CD4-positive, alpha-beta T cell treated with Interleukin-12 subunit alpha and Interleukin-12 subunit beta, for 1 hour (primary cell): ENCODE measurements at places on chromosomes 6 and 20.

- DNase-seq, result peak; percentile 65
Measured at GRCh38 chr6:138517635-138518034, 18.3 kb upstream of the NHSL1 start.

GRCh38 chr6:21323577-21323976 is 270.0 kb upstream of the SOX4 start:
- DNase-seq, result no peak

DNA sequence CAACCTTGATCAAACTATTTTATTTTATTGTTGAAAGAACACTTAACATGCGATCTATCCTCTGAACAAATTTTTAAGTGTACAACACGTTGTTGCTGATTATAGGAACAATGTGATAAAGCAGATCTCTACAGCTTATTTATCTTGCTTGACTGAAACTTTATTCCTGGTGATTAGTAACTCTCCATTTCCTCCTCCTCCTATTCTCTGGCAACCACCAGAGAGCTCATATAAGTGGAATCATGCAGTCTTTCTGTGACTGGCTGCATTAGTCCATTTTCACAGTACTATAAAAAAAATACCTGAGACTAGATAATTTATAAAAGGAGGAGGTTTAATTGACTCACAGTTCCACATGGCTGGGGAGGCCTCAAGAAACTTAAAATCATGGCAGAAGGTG is 218.1 kb downstream of the LRFN2 start:
- no peak for DNase-seq

DNA sequence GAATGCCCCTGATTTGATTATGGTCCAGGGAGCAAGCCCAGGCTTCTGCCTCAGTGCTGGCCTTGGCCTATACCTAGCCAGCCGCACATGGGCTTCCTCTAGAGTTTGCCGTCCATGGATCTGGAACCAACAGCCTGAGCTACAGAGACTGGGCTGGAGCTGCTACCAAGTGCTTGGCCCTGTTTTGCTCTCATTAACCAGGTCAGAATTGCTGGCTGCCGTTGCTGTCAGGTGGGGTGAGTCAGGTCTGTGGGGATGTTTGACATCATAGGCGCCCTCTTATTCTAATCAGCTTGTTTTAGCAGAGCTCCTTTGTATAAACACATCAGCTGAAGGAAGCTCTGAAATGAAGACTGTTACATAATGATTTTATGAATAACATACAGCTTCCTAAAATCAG is 83.1 kb upstream of the PHACTR2 start:
- DNase-seq, result no peak

DNA sequence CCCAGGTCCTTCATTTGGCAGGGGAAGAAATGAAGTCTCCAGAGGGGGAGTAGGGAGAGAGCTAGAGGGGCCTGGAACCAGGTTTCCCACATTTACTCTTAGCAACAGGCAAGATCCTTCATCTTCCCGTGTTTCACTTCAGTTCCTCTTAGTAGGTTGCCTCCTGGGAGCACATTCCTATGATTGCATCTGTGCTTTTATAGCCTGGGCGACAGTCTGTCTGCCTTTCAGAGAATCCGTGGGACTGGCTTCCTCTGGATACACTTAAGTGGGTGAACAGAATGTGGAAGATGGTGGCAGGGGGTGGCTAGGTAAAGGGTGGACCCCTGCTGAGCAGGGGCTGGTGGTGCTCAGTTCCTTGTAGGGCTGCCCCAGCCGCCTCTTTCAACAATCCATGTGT is 33.4 kb downstream of the STK35 start:
- no peak for DNase-seq

DNA sequence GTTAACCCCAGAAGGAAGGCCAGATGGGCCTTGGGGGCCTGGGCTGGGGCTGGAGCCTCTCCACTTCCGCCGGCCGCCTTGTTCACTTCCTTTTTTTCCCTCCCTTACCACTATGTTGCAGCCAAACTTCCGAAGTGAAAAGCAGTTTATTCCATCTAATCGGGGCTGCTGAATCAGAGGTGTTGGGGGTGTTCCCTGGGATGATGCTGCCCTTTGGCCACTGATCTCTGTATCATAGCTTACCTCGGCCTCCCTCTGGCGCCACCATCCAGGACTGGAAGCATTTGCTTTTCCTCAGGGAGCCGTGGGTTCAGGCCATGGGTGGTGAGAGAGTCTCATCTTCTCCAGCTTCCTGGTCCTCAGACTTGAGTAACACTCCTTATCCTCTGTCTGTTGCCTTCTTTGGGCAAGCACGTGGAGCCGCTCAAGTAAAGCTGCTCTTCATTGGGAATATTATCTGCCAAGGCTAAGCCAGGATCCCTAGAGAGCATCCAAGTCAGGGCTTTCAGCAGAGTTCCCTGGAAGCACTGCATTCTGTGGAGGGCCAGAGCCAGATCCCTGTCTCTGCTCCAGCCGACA is 39.6 kb downstream of the SLX4IP start:
- DNase-seq, result no peak

DNA sequence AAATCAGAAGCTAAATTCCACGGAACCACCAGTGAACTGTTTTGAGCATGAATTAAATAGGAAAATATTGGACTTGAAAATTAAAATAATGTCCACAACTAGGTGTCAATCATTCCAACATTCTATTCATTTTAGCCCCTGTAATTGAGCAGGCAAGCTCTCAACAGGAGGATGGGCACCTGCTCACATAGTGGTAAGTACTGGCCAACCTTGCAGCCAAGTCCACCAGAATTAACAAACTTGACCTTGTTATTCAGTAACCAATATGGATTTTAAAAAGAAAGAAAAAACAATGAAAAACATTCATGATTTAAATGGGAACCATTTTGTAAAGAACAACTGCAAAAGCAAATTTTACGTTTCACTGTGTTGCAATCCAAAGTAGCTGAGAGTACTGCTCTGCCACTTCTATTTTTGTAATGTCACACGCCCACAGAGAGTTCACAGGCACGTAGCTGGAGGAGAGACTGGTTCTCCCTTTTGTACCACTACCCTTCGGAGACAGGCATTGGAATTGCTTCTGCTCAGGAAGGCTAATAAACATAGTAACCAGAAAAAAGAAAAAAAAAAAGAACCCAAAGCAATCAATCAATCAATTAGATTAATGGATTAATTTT is 75.2 kb upstream of the F13A1 start:
- no peak for DNase-seq

DNA sequence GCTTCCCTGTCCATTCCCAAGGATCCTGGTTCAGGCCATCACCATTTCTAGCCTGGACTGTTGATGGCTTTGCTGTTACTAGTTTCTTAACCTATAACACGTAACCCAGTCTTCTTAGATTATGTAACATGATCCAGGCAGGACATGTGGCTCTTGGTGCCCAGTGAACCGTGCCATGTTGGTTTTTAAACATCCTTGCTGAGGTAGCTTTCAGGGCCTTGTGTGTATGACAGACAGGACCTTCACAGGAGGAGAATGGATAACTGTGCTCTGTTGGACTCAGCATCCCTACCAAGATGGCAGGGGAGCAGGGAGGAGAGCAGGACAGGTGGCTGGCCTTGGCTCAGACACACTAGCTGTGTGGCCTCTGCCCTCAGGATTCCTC is 46.8 kb downstream of the PANK2 start:
- no peak for DNase-seq

GRCh38 chr20:24672886-24673677 is 203.7 kb downstream of the SYNDIG1 start:
- no peak for DNase-seq

- DNase-seq, result no peak
Measured at GRCh38 chr6:111550953-111551352, 54.7 kb downstream of the TRAF3IP2 start.

DNA sequence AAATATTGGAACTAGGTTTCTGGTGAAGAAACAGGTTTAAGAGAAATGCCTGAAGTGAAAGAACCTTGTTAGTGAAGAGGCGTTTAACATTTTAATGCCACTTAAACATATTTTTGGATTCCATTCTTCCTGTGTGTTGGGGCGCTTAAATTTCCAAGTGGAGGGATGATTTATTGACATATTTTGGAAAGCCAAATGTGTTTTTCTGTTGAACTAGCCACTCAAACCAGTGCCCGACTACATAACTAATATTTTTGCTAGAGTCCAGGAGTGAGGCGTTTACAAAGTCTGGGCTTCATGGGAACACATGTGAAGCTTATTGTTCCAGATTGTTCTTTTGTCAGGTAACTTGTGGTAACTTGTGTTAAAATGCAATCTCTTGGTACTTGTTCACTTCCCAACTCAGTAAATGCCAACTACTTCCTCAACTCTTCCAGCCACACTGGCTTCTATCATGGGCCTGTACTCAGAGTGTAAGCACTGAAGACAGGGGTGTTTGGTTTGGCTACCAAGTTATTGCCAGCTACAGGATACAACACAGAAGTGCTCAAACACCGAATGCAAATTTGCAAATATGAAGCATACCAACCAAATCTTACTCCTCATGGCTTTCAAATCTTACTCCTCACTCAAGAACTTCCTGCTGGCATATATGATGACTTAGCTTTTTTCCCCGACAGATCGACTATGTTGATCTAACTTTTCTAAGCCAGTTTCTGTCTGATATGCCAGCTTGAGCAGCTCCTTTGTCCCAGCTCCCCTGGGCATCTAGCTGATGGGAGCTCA is 2.0 kb upstream of the ZNFX1 start:
- no peak for DNase-seq

- DNase-seq, result no peak
Measured at GRCh38 chr6:10883312-10884244, 1.7 kb upstream of the GCM2 start.

GRCh38 chr6:37565267-37566110 is 65.8 kb upstream of the CCDC167 start:
- DNase-seq, result no peak

- DNase-seq, result no peak
Measured at GRCh38 chr6:167267921-167268401, 23.2 kb upstream of the UNC93A start.

- DNase-seq, result no peak
Measured at GRCh38 chr20:63946986-63947637, 9.1 kb downstream of the UCKL1 start.

DNA sequence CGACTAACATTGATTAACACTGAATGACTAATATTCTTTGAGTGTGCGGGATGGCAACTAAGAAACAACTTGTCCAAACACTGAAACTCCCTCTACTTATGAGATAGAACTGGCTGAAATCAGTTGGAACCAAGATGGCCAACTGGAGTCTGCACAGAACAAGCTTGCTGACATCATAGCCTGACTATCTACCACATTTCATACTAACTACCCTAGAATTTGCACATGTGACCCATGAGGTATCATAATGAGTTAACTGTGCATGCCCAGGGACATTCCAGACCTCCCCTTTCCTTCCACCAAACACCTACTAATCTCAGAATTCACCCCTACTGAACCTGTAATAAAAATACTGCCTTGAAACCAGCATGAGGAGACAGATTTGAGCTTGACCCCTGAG is 43.2 kb downstream of the PHIP start:
- DNase-seq, result no peak

GRCh38 chr6:30483677-30484279 is 5.5 kb upstream of the HLA-E start:
- peak; percentile 74 for DNase-seq

DNA sequence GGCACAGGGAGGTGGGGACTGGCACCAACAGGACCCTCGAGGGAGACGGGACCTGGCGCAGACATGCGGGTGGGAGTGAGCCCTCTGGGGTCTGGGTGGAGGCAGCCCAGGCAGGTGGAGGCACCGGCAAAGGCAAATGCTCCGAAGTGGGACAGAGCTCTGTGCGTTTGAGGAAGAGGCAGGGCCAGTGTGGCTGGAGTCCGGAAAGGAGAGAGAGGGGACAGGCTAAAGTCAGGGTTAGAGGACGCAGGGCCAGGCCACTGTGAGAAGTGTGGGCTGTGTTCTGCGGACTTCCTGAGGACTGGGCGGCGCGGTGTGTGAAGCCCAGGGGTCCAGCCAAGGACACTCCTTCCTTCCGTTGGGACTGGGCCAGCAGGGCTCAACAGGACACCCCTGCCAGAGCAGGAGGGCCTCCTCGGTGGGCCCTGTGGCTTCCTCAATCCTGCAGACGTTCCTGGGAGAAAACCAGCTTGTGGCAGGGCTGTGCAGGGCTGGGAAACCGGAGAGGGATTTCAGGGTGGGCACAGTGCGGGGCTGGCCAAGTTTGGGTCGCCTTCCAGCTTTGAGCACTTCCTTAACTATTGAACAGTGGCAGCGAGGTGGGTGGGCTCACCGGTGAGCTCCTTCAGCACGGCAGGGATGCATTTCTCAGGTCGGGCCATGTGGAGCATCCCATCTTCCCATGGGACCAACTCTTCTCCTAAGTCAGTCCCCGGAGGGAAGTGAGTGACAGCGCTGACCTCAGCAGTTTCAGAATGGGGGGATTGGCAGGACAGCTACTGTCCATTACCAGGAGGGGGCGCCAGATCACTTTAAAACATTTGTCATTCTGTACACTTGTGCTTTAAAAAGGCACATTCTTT is 22.5 kb downstream of the MOCS3 start:
- peak; percentile 64 for DNase-seq

DNA sequence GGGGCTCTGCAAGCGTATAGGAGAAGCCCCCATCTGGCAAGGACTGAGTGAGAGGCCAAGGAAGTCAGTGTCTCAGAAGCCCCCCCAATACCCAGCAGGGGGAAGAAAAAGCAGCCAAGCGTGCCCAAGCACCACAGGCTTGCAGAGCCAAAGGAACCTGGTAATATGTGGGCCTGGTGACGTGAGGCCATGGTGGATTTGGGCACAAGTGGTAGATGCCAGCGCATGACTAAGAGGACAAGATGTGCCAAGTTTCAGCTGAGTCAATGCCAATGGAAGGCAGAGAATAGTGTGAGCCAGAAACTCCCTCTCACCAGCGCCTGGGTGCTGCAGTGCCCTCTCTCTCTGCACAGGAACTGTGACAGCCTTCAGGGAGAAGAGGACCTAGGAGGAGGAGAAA is 110.0 kb downstream of the QRSL1 start:
- DNase-seq, result no peak

GRCh38 chr6:109513571-109514071 is 30.6 kb upstream of the ZBTB24 start:
- no peak for DNase-seq

GRCh38 chr6:156901309-156902019 is 124.3 kb downstream of the ARID1B start:
- DNase-seq, result no peak

DNA sequence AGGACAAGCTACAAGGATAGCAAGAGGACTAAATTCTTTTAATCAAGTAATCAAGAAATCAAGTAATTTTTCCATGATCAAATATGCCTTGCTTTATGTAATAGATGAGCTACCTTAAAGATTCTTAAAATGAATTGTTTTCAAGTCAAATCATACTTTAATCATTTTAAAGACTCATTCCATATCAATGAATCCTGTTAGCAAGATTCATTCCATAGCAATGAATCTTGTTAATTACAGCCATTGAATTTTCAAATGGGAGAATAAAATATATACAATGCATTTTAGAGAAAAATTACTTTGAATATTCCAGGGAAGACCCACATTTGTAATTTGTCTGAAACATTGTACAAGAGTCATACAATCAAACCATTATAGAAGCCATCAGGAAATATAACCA is 145.7 kb downstream of the RFX6 start:
- DNase-seq, result no peak

GRCh38 chr6:113662093-113662665 is 195.0 kb upstream of the MARCKS start:
- no peak for DNase-seq

DNA sequence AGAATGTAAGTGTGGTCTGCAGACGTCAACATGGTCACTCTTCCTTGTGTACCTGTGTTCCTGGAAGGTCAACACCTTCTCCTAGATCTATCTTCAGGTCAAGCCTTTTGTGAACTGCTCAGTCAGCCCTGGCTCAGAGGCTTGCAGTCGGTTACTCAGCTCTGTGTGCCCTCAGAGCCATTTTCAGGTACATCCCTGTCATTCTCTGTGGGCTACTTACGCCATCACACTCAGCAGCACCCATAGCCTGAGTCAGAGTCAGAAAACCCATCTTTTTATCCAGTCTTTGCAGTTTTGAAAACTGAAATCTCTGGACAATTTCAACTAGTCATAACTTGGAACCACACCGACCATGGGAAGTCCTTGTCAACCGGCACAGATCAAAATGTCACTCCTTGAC is 35.3 kb downstream of the TGM3 start:
- no peak for DNase-seq
